ENCODE measurements at places on chromosomes 2 and 18. TPM values are rescaled to one million over a fixed set of nuclear protein-coding genes. Genes with fewer than 3 reads are reported as not detected.

GRCh38 chr2:165214093-165214492 lies 10.2 kb upstream of the SCN3A start:
- no peak for DNase-seq

- no peak for DNase-seq
These were observed 5.9 kb downstream of the SCYGR3 start for GRCh38 chr2:227608561-227609338.

DNA sequence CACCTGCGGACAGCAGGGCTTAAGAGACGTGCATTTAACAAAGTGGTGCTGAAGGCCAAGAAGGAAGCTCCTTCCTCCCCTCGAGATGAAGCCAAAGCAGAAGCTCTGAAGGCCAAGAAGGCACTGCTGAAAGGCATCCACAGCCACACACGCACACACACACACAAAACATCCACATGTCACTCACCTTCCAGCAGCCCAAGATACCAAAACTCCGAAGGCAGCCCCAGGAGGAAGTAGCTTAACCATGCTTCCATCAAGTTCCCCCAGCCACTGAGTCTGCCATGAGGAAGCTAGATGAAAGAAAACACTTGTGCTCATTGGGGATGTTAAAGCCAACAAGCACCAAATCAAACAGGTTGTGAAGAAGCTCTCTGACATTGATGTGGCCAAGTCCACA lies 175.7 kb upstream of the POU3F3 start:
- no peak for DNase-seq

GRCh38 chr2:199973703-199974102 lies 18.3 kb downstream of the MAIP1 start:
- no peak for DNase-seq

- DNase-seq: no peak
These were observed 15.6 kb downstream of the IL18RAP start for GRCh38 chr2:102438578-102438977.

DNA sequence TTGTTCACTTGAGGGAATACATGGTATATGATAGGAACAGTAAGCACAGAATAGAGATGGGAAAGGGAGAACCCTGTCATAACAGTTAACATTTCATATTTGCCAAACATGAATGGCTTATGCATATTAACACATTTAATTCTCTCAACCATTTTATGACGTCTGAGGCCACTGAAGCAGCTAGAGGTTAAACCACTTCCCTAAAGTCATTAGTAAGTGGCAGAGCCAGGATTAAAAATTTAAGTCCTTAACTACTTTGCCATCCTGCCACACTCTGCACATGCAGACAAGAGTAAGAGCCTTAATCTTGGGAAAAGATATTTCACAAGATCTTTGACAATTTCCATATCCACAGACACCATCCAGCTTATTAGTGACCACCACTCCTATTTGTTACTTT lies 2.1 kb downstream of the LIPT1 start:
- DNase-seq: no peak

DNA sequence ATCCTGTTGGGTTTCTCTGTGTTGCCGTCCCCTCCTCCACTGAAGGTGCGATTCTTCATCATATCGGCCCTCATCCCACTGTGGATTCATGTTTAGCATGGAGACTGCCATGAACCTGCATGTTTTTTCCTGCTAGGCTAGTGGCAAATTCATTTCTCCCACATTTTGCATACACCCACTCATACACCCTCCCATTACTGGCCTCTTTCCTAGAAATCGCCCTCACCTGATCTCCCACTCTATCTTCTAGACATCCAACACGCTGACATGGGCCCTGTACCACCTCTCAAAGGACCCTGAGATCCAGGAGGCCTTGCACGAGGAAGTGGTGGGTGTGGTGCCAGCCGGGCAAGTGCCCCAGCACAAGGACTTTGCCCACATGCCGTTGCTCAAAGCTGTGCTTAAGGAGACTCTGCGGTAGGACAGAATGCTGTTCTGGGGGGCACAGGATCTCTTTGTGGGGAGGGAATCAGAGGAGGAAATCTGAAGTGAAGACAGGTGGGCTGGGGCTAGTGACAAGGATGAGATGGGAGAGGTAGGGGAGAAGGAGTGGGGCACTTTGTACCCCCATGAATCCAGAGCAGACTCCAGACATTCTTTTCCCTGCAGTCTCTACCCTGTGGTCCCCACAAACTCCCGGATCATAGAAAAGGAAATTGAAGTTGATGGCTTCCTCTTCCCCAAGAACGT lies 17.7 kb downstream of the PRKAG3 start:
- DNase-seq: no peak

DNA sequence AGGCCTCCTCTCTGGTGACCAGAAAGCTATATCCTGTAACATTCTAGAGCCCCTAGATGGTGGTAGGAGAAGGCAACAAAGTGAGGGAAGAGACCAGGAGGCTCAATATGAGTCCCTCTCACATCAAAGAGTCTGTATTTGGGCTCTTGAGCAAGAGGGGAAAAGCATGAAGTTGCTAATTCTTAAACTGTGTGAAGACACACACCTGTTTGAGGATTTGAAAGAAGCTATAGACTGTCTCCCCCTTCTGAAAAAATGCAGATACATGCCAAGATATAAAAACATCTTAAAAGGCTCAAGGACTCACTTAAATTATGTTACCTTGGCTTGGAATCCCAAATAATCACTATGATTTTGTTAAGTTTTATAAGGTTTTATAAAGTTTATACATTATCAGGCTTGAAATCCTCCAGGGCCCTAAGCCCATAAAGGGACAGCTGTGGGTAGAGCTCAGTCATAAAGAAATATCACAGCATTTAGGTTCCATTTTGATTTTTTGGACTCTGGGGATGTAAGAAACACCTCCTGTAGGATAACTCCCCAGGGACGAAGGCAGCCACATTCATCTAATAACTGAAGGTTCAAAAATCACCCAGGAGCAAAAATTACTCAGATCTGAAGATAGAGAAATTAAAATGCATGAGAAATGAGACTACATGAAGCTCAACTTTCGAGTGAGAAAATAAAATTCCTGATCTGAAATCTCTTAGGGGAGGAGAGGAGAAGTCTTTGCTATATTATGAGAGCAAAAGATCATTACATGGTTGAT lies 136.1 kb upstream of the LGALSL start:
- DNase-seq: no peak

DNA sequence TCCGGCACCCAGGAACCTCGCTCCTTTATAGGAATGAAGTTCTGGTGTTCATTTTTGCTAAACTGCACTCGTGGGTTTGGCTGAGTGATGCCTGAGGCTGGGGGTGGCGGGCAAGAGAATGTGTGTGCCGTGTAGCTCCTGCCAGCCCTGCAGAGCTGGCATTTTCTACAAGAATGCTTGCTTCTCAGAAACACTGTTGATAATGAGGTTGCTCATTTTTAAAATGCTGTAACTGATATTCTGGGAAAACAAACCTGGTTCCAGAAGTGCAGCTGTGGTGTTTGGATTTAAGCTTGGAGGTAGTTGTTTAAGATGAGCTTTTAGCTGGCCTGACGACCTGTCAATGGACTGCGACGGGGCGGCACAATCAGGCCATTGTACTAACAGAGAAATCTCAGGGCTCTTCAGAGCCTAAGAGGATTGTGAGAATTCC lies 511.9 kb upstream of the TNP1 start:
- DNase-seq: no peak

GRCh38 chr18:22847392-22847791 lies 85.7 kb upstream of the RBBP8 start:
- DNase-seq: no peak

- no peak for DNase-seq
These were observed 8.5 kb downstream of the SP9 start for GRCh38 chr2:174343343-174343622.

GRCh38 chr2:86274918-86275275 lies 62.5 kb downstream of the REEP1 start:
- DNase-seq: no peak

- no peak for DNase-seq
These were observed 2.8 kb downstream of the ZCCHC2 start for GRCh38 chr18:62525608-62526007.

ZNF516 gene
- total RNA-seq: 29.6 TPM

ETAA1 gene
- total RNA-seq: 10.2 TPM

CYTIP gene
- total RNA-seq: 286 TPM

IL36RN gene
- total RNA-seq: not detected

- DNase-seq: no peak
These were observed 28.2 kb downstream of the MAIP1 start for GRCh38 chr2:199983534-199983933.

- DNase-seq: no peak
These were observed 67.6 kb downstream of the LDAH start for GRCh38 chr2:20755132-20755800.

GRCh38 chr2:217875556-217876252 lies 127.1 kb downstream of the TNS1 start:
- no peak for DNase-seq

GRCh38 chr18:8717011-8717770 lies 11.8 kb downstream of the MTCL1 start:
- no peak for DNase-seq

DNA sequence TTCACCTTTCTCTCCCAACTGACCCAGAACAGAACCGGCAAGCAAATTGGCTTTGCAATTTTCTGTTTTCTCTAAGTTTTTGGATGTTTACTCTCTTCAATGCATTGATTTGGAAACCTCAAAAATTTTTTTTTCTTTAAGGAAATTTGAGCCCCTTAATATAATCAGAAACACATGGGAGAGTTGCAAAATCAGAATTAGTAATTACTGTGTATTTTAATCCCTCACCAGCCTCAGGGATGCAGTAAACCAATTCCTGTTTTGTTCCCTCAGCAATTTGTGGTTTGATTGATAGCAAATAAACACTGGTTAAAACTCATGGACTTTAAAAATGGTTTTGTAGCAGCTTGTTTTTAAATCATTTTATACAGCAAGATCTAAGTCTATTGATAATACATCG lies 281.5 kb downstream of the NEDD4L start:
- no peak for DNase-seq

- no peak for DNase-seq
These were observed 56.6 kb downstream of the FAM228A start for GRCh38 chr2:24231461-24231881.
